ENCODE measurements at places on chromosomes 3 and 15. TPM values are rescaled to one million over a fixed set of nuclear protein-coding genes. Genes with fewer than 3 reads are reported as not detected.

Gene KIF15
- total RNA-seq, result 14.3 TPM

Gene SLC27A2
- 18.7 TPM for total RNA-seq

Gene GADL1
- not detected for total RNA-seq

Gene TMIE
- total RNA-seq, result 0.77 TPM

Measured in NCI-H460 (cell line).